ENCODE measurements at places on chromosomes 3 and 15. TPM values are rescaled to one million over a fixed set of nuclear protein-coding genes. Genes with fewer than 3 reads are reported as not detected.

DNA sequence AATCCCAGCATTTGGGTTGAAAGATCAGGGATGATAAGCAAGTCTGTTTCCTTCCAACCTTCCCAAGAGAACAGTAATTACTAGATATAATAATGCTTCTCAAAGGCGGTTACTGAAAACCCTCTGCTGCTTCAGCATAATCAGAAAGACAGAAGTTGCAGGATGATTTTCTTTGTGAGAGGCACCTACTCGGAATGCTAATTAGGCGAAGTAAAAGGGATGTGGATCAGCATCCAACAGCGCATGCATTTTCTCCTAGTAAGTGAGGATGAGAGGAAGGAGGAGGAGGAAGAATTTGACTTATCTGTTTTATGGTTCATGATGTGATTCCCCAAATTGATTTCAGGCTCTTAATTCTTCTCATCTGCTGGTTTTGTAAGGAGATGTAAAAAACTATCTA, 118.0 kb downstream of the CACNA2D3 start:
- H3K27ac ChIP-seq: no peak overlapping the region
- no peaks in the 10 kb centered on the region for H3K27me3 ChIP-seq
- no peak for DNase-seq
- no peak overlapping the region for H3K4me3 ChIP-seq
- H3K36me3 ChIP-seq: no peaks in the 10 kb centered on the region

- DNase-seq: peak; percentile 29
- peak overlapping the region; percentile 50 for H3K4me3 ChIP-seq
- peak overlapping the region; percentile 91 for H3K27ac ChIP-seq
- H3K4me1 ChIP-seq: peaks cover 4% of the 10 kb centered on the region
Observed at GRCh38 chr3:107524841-107525643, 2.3 kb downstream of the BBX start.

- peak; percentile 80 for DNase-seq
- no peaks in the 10 kb centered on the region for H3K27me3 ChIP-seq
- no peaks in the 10 kb centered on the region for H3K4me1 ChIP-seq
- no peak overlapping the region for H3K27ac ChIP-seq
- H3K36me3 ChIP-seq: no peaks in the 10 kb centered on the region
Observed at GRCh38 chr15:88681610-88682221, 42.9 kb downstream of the ISG20 start.

GRCh38 chr3:105801397-105801796, 67.4 kb downstream of the CBLB start:
- H3K27me3 ChIP-seq: no peaks in the 10 kb centered on the region
- no peak overlapping the region for H3K4me3 ChIP-seq
- peaks cover 15% of the 10 kb centered on the region for H3K4me1 ChIP-seq
- H3K27ac ChIP-seq: no peak overlapping the region
- H3K36me3 ChIP-seq: no peaks in the 10 kb centered on the region

The C3orf70 gene
- 0.27 TPM for polyA plus RNA-seq

The PEX5L gene
- 1.1 TPM for polyA plus RNA-seq

The RLBP1 gene
- polyA plus RNA-seq: not detected
